ENCODE measurements at places on chromosomes 12 and 14. TPM values are rescaled to one million over a fixed set of nuclear protein-coding genes. Genes with fewer than 3 reads are reported as not detected.

- no peaks in the 10 kb centered on the region for H3K4me1 ChIP-seq
- no peak for DNase-seq
- H3K36me3 ChIP-seq: no peaks in the 10 kb centered on the region
- H3K27me3 ChIP-seq: no peaks in the 10 kb centered on the region
- H3K4me3 ChIP-seq: no peak overlapping the region
- no peak overlapping the region for H3K27ac ChIP-seq
Observed at GRCh38 chr14:43792980-43793379, 714.1 kb downstream of the FSCB start.

DNA sequence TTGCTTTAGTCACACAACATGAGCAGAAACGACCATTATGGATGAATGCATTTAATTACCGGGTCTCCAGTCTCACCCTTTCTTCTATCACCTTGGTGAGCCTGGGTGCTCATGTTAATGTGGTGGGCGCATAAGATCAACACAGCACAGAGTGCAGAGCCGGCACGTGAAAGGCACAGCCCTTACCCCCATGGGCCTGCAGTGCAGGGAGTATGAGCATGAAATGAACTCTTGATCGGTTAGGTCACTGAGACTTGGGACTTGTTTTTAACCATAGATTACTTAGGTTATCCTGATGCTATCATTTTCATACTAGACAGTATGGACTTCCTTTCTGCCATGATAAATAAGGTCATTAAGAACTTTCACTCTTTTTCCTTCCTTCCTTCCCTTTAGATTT, 156.8 kb downstream of the CRADD start:
- H3K27me3 ChIP-seq: no peaks in the 10 kb centered on the region
- H3K27ac ChIP-seq: no peak overlapping the region
- no peak overlapping the region for H3K4me3 ChIP-seq
- peaks cover 2% of the 10 kb centered on the region for H3K4me1 ChIP-seq
- no peak for DNase-seq

DNA sequence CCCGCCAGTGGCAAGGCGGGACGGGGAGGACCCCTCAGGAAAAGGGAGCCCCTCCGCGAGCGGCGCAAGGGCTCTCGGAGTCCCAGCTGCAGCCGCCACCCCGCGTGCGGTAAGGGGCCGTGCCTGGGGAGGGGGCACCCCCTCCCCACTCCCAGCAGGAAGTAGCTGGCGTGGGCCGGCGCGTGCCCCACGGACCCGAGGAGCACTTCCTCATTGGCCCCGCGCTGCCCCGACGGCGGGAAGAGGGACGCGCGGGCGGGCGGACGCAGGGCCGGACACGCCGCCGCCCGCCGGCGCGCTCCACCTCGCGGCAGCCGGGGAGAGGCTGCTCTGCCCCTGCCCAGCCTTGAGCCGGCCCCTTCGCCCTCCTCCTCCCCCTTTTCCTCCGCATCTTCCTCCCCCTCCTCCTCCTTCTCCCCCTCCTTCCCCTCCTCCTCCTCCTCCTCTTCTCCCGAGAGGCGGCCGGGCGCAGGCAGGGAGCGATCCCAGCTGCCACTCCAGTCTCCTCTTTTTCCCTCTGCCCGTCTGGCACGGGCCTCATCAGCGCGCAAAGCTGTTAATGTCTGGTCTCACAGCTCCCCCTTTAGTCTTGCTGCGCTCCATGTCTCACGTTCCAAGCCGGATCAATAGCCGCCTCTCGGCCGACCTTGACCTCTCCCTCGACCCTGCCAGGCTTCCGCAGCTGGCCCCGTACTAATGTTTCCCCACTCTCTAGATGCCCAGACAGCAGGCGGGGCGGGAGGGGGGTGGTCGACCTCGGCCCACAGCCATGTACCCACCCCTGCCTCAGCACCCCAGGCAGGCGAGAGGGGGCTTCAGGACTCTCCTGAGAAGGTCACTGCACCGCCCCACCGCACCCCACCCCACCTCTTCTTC, 2.6 kb upstream of the BCL11B start:
- DNase-seq: no peak
- peaks cover 28% of the 10 kb centered on the region for H3K4me1 ChIP-seq
- peak overlapping the region; percentile 96 for H3K27ac ChIP-seq

- no peak overlapping the region for H3K4me3 ChIP-seq
- H3K27ac ChIP-seq: no peak overlapping the region
- H3K27me3 ChIP-seq: peaks cover 9% of the 10 kb centered on the region
Observed at GRCh38 chr12:5438671-5439200, 6.8 kb downstream of the NTF3 start.

- H3K36me3 ChIP-seq: no peaks in the 10 kb centered on the region
- no peak for DNase-seq
- no peak overlapping the region for H3K27ac ChIP-seq
- no peaks in the 10 kb centered on the region for H3K4me1 ChIP-seq
Observed at GRCh38 chr14:52596861-52597260, 44.2 kb downstream of the GPR137C start.

- H3K27ac ChIP-seq: no peak overlapping the region
- no peak overlapping the region for H3K4me3 ChIP-seq
- DNase-seq: no peak
- H3K36me3 ChIP-seq: peaks cover 58% of the 10 kb centered on the region
Observed at GRCh38 chr12:94225506-94225905, 77.1 kb downstream of the PLXNC1 start.

- H3K4me1 ChIP-seq: peaks cover 7% of the 10 kb centered on the region
- no peak overlapping the region for H3K27ac ChIP-seq
- no peaks in the 10 kb centered on the region for H3K36me3 ChIP-seq
- H3K4me3 ChIP-seq: no peak overlapping the region
Observed at GRCh38 chr14:99006276-99006675, 265.7 kb downstream of the BCL11B start.

DNA sequence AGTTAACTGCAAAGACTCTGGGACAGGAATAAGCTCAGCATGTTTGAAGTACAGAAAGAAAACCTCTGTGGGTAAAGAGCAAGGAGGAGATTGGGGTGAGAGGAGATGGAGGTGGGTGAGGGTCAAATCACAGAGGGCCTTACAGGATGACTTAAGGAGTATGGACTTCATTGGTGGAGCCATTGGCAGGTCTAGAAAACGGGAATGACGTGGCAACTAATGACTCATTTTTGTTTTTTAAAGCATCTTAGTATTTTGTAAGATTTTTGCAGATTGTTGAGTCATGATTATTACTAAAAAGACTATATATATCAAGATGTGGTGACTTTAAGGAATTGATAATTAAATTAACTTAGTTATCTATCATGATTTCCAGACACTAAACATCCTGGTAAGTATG, 18.5 kb downstream of the UTP20 start:
- no peak overlapping the region for H3K27ac ChIP-seq
- no peaks in the 10 kb centered on the region for H3K27me3 ChIP-seq
- no peak for DNase-seq

DNA sequence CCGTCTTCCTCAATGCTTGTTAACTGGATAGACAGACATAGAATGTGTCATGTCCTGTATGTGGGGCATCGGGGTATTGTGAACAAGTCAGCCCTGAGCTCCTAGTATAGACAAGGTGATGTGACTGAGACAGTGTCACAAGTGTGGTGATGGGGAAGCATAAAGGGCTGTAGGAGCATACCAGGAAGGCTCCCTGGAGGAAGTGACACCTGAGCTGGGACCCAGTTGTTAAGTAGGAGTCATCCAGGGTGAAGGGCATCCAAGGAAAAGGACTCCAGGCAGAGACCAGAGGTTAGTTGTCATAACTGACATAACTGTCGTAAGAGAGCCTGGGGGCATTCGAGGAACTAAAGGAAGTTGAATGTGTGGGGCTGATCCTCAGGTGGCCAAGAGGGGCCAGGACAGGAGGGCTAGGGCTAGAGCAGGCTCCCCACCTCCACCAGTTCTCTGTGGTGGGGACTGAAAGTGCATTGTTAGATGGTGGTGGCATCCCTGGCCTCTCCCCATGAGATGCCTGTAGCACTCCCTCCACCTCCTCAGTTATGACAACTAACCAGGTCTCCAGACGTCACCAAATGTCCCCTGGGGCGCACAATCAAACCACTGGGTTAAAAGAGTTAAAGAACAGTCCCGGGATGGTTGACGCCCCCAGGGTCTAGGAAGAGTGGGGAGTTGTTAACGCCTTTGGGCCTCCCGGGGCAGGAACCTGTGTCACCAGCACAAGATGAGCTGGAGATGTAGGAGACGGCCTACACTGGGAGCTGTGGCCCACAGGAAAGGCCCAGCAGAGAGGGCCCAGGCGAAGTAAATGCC, 2.4 kb downstream of the FICD start:
- no peak overlapping the region for H3K27ac ChIP-seq
- no peaks in the 10 kb centered on the region for H3K27me3 ChIP-seq
- H3K36me3 ChIP-seq: peaks cover 41% of the 10 kb centered on the region

DNA sequence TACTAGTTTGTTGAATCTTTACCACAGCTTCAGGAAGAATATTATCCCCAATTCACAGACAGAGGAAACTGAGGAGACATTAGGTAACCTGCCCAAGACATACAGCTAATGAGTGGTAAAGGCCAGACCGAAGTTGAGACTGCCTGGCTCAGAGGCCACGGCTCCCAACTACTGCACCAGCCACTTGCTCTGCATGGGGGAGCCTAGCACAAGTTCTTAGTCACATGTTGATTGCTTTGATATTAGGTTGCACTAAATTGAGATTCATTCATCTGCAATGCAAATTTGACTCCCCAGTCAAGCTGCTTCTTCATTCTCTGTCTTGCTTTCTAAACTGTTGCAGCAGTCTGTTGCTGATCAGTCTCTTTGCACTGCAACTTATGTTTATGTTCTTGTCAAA, 25.9 kb upstream of the POLR3B start:
- DNase-seq: no peak
- no peaks in the 10 kb centered on the region for H3K4me1 ChIP-seq
- no peak overlapping the region for H3K4me3 ChIP-seq
- no peaks in the 10 kb centered on the region for H3K27me3 ChIP-seq

DNA sequence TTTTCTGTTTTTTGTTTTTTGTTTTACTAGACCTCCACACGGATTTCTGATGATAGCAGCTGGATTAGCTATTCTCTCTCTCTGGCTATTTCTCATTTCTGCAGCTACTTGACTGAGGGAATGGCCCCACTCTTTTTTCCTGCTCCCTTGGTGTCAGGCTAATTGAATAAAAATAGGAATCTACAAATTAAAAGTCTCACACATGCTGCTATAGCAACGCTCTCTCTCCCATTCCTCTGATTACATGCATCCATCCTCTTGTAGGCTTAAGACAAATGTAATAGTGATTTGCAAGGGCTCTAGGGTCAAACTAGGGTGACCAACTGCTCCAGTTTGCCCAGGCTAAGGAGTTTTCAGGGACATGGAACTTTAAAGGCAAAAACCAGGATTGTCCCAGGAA, 221.8 kb downstream of the PHLDA1 start:
- no peaks in the 10 kb centered on the region for H3K36me3 ChIP-seq
- peaks cover 15% of the 10 kb centered on the region for H3K27me3 ChIP-seq
- no peak for DNase-seq
- H3K4me1 ChIP-seq: no peaks in the 10 kb centered on the region

LYZ gene
- not detected for total RNA-seq

PAH gene
- not detected for total RNA-seq

RNF212B gene
- total RNA-seq: not detected

TMEM132C gene
- not detected for total RNA-seq
